Natural killer cell treated with Interleukin-12 subunit alpha and Interleukin-12 subunit beta and Interleukin-15 and Interleukin-18, amount 100 ng/mL, for 72 hours (primary cell): ENCODE measurements at places on chromosomes 4 and X.
A peak's percentile ranks its signal among the peaks of the same experiment; 100 is the strongest.

DNA sequence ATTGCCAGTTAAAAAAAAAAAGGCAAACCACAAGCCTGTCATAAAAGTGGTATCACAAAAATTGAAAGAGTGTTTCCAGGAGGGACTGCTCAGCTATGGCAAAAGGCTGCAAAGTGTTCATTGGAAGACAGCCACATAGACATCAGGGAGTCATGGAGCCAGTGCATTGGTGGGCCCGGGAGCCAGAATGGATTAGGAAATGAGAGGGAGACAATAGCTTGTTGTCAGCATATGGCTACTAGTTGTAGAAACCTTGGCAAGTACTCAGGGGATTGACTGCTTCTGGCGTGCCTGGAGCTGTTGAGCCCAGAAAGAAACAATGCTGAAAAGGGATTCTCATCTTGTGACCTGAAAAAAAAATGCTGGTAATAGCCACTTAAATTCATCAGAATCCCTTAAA is 5.0 kb downstream of the GAR1 start:
- no peak for DNase-seq

GRCh38 chr4:109966891-109967481 is 54.3 kb downstream of the EGF start:
- no peak for DNase-seq

GRCh38 chr4:182808673-182809416 is 108.3 kb downstream of the DCTD start:
- DNase-seq: peak; percentile 83

DNA sequence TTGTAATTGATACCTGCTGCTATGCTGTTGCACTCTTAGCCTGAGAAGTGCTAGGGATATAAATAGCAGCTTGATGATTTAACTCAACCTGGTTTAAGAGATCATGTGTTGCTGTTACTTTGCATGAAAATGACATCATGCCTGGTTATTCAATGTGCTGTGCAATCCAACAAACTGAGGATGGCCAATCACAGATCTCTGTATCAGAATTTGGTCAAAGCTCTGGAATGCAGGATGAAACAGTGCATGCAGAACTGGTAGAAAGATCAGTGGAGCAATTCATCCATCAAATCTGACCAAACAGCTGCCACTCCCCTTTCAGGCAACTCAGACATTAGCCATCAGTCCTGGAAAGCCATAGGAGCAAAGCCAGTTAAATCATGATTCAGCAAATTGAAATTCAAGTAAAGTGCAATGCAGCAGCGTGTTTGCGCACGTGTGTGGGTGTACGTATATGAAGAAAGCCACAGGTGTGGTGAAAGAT is 160.3 kb upstream of the RASGEF1B start:
- DNase-seq: no peak

DNA sequence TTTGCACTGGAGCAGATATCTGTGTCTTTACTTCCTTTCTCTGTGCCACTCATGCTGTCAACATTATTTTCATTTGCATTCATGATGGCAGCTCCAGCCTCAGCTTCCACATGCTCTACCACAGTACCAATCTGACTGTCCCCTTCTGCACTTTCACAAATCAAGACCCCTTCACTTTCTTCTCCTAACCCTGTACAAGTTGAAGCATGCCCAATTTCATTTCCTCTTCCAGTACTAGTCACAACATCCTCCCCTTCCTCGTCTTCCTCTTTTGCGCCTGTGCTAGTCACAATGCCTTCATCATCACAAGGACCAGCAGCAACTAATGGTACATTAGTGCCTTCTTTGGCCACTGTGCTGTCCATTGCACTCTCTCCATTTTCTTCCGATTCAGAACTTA is 26.5 kb downstream of the BOD1L1 start:
- no peak for DNase-seq

DNA sequence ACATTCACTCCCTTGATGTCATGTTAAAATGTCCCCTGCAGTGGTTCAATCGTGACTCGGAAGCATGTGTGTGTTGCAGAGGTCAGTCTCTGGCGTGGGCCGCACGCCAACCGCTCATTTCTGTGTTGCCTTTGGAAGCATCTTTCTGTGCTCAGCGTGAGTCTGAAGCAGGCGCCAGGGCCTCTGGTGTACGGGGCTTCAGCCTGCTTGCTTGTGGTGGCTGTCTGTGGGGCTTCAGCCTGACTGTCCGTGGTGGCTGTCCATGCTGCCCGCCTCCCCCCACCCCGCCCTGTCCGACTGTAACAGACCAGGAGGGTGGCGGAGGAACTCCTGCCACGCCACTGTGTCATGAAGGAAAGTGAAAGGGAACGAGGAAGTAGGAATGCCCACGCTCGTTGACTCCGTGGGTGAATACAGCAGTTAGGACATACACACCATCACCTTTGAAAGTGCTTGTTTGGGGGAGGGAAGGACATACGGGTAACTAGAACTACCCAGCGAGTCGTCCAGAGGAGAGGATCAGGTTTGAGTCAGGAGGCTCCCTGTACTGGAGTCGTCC is 14.7 kb upstream of the CLCN4 start:
- DNase-seq: no peak

DNA sequence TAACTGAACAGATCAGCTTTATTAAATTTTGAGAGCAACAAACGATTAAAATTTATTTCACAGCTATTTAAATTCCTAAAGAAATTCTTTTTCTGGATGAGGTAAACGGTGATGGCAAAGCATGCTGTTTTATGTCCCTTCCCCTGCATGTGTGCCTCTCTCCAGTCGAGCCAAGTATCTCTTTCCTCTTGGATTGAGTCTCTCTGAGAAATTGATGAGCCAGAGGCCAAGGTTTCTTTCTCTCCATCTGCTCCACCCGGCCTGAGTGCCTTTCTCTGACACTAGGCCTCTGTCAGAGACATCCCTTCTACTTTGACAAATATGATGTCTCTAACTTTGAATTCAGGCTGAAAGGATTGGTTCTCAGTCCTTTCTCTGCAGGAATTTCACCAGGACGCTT is 42.6 kb upstream of the PARM1 start:
- no peak for DNase-seq

- DNase-seq: no peak
These were observed 36.5 kb upstream of the PPM1K start for GRCh38 chr4:88320780-88321373.

DNA sequence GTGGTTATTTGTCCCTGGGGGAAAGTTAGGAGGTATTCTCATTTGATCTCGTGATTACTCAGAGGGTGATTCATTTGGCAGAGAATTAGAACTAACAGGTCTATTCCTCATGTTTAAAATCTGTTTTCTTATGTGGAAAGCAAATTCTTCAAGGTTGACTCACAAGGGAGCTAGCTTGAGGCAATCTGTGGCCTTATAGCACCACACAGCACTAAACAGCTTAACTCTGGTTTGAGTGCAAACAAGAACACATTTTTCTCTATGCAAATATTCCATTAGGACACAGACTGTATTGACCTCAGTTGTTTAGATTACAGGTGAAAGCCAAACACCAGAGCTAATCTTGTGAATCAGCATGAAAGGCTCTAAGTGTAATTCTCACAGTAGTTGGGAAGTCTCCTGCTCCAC is 694.4 kb upstream of the POU3F4 start:
- no peak for DNase-seq

GRCh38 chrX:48498374-48498809 is 10.4 kb upstream of the PORCN start:
- no peak for DNase-seq

DNA sequence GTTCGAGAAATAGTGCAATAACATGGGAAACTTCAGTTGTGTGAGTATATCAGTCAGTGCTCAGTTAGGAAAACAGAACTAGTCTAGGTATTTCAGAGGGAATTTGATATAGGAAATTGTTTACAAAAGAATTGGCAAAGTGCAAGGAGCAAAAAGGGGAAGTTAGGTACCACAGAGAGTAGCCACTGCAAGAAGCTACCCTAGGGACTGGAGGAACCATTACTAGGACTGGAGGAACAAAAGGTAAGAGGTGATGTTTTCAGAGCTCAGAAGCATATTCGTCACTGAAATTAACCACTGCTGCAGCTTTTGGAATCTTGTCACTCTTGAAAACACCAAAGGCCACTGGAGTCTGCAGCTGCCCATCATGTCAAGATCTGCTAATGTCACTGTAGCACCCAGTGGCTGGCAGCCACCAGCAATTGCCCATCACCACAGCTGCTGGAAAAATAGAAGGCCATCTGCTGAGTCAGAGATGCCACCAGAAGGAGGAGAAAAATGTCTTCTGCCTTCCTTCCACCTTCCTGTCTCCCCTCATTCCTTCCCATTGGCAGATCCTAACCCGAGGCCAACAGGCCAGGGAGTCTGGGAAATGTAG is 160.6 kb upstream of the RPS6KA3 start:
- no peak for DNase-seq
